Sciatic nerve (tissue), 2 donors: ENCODE measurements at places on chromosomes 2 and 18.
A peak's percentile ranks its signal among the peaks of the same experiment; 100 is the strongest.

DNA sequence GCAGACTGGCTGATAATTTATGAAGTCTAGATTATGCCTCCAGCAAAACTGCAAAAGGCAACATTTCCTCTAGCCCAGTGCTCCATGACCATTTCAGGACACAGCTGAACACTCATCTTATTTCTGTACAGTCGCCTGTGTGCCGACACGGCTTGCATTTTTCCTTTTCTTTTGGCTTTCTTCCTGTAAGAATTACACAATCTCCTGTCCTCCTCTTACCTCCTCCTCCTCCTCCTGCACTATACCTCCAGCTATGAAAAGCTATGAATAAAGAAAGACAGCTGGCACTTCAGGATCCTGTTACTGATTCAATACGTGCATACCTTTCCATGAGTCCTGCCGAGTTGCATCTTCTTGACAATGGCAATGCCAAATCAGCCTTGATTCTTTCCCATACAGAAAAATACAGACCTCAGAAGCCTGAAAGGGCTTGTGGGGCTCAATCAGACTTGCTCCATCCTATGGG lies 32.2 kb upstream of the TRIB2 start:
- no peak for DNase-seq

DNA sequence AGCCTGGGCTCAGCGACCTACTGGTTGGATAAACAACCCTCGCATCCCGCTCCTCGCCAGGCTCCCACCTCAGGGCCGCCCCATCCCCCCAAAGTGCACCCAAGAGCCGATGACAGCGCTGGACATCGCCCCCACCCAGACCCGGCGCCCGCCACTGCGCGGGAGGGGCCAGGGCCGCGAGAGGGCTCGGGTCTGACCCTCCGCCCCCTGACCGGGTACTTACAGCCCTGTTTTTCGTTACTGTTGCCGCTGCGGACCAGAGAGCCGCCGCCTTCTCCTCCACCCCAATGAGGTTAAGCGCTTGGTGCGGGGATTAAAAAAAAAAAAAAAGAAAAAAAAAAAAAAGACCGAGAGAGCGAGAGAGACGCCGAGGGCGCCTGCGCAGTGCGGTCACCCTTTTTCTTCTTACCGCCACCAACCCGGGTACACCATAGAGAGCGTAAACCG lies at the start of gene CLASP1:
TSS of gene CLASP1 (minus strand) at position 314 of the 447 bp plus-strand sequence. CDS start 43,567 bp downstream, outside the sequence.
- no peak for DNase-seq

DNA sequence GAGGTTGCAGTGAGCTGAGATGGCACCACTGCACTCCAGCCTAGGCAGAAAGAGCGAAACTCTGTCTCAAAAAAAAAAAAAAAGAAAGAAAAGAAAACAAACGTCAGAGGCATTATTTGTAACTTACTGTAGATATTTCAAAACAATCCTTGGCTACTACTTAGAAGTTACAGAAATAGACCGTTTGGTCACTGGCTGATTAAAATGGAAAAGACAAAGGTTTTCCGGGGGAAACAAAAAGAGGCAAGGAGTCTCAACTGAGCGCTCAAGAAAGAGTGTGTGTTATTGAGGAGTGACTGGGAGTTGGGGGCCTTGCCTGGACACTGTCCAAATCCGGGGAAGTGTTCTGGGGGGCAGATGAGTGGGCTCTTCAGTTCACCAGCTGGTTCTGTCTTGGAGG lies 47.6 kb downstream of the TEX44 start:
- DNase-seq: no peak

DNA sequence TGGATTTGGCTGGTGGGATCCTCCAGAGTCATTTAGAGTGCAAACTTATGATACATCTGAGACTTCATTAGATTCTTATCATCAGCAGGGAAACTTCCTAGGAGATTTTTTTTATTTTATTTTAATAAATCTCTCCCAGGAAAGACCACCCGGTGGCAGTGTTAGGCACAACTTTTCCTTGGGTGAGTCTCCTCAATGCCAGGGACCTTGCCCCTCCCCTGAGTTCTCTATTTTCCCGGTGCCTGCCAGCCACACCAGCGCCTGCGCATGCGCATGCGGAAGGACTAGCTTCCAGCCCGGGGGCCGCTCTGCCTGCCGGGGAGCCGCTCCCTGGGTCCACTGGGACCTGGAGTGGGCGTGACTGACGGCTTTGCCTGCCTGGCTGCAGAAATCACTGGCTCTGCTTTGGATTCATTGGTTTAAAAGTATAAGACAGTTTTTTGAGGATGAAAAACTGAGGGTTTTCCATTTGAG lies 86.6 kb downstream of the TMEM182 start:
- peak; percentile 86 for DNase-seq

- DNase-seq: no peak
Measured at GRCh38 chr2:207394812-207395534, 134.8 kb upstream of the CREB1 start.
